RKO (cell line): ENCODE measurements at places on chromosomes 5 and 9.

GRCh38 chr5:111326551-111326950, 102.4 kb downstream of the CAMK4 start:
- no peak for DNase-seq

- DNase-seq: no peak
These were observed 93.6 kb upstream of the FER start for GRCh38 chr5:108654051-108654450.

DNA sequence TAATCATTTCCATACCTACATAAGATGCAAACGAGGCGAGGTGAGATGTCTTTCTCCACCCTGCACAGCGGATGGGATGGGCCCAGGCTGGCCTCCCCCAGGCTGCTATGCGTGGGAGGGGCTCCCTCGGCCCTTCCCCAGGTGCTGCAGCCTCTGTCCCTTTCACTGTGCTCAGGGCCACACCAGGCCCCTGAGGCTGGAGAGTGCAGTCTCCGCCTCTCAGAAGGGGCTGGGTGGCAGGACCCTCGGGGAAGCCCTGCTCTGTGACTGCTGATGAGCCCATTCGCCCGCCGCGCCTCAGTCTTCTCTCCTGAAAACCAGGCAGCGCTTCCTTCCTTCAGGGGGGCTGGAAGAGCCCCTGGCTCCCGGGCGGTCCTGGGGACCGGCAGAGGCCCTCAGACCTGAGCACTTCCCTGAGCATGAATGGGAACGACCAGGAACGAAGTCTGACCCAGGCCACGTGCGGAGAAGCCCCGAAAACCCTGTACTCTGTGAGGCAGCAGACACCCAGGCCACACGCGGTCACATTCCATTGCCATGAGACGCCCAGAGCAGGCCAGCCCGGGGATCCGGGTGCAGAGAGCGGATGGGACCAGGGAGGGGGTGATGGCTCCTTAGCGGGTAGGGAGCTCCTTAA, 21.9 kb upstream of the NOTCH1 start:
- DNase-seq: peak; percentile 91

- no peak for DNase-seq
These were observed 203.8 kb downstream of the AUH start for GRCh38 chr9:91157883-91158282.

DNA sequence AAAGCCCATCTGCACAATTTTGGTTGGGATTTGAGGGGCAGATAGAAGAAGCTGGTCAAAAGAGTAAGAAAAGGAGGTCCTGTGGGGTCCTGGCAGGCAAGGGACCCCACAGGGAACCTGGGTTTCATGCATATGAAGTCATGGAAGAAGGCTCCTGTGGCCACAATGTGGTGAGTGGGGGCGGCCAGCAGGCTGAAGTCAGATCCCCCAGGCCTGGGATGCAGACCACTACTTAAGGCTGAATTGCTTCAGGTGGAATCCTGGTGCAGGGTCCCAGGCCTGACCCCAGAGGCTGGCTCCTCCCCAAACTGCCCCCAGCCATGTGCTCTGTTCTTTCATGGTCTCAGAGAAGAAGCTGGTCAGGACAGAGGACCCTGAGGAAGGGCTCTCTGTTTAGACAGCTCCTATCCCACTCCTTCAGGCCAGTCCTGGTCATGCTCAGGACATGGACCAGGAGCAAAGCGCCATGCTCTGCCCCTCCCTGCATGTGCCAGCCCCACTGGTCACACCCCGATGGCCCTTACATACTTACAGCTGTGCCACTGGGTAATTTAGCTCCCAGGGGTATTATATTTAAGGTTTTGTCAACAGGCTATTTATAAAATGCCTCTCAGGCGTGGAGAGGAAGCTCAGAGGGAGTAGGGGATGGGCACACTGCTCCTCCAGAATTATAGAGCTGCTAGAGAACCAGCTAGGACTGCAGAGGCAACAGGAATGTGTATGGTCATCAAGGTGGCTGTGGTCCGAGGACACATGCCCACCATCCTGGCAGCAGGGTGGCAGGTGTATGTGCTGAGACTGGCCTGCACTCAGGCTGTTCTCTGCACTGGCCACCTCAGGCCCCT, 33.4 kb downstream of the C5orf15 start:
- no peak for DNase-seq

DNA sequence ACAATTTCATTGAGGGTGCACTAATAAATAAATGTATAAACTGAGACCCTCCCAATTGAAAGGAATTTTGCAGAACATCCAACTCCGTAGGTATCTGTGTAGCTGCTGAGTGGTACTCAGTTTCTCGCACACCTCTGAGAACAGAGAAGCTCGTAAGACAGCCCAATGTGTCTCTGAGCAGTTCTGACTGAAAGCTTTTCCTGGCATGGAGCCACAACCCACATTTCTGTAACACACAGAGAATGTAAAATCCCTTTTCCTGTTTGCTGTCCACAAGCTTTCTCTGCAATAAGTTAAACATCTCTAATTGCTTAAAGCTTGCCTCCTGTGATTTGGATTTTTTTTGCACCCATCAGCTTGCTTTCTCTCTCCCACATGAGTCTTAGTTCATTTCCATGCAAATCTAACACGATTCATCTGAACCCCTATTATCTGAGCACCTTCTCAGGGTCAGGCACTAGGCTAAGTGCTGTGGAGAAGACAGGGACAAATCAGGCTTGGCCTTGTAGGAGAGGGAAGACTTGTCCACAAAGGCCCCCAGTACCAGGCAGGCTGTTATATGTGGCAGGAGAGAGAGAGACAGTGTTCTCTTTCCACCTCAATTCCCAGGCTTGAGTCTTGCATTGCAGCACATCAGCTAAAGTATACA, 44.2 kb upstream of the COL15A1 start:
- no peak for DNase-seq

GRCh38 chr5:106121972-106122605, 1548.6 kb downstream of the EFNA5 start:
- no peak for DNase-seq

DNA sequence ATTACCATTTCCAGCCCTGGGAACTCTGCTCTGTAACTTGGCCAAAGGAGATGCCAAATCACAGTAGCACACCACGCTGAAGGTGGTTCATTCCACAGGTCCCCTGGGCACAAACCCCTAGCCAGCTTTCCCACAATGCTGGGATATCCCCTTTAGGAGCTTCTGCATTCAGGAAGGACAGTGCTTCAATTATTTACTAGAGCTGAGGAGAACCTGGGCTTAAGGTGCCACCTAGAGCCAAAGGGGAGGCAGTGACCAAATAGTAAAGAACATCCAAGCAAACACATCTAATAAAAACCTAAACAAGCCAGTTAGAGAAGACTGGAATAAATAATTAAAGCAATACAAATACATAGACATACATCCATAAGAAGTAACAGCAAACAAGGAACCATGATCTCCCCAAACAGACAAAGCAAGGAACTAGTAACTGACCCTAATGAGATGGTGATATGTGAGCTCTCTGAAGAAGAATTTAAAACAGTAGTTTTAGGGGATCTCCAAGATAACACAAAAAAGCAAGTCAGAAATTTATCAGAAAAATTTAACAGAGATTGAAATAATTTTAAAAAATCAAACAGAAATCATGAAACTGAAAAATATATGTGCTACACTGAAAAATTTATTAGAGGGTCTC, 14.6 kb downstream of the KIF4B start:
- DNase-seq: peak; percentile 66

GRCh38 chr9:133282464-133283238, 7.7 kb upstream of the ABO start:
- DNase-seq: no peak

GRCh38 chr9:89674667-89675057, 69.8 kb downstream of the GADD45G start:
- no peak for DNase-seq

DNA sequence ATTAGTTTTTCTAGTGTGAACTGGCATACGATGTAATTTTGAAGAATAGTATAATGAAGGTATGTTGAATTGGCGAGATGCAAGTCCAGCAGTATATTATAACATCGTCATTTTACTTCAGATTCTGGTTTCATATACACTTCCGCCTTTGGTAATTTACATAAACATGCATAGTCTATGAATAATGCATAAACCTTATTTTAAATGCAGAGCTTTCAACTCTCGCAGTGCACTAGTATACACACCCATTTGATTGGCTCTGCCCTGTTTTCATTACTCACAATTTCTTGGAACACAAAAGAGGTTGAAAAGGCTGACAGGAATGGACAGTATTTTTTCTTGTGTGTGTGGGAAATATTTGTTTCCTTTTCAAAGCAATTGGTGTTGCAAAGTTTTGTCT, 128.9 kb upstream of the CCNH start:
- no peak for DNase-seq

- peak; percentile 74 for DNase-seq
These were observed 8.6 kb downstream of the KLHL9 start for GRCh38 chr9:21326526-21327139.

- DNase-seq: no peak
These were observed 7.2 kb downstream of the C1QTNF2 start for GRCh38 chr5:160363211-160363610.

GRCh38 chr5:177446200-177447065, at the start of gene PRR7:
TSS of gene PRR7 (plus strand) at chr5:177446814. CDS start at chr5:177455068, 8,254 bp downstream.
- peak; percentile 80 for DNase-seq

- peak; percentile 11 for DNase-seq
These were observed 3.2 kb upstream of the TLE4 start for GRCh38 chr9:79568337-79569101.

- DNase-seq: no peak
These were observed 371.1 kb upstream of the GRAMD2B start for GRCh38 chr5:126052120-126052519.

GRCh38 chr5:172569861-172570558, 71.1 kb upstream of the NEURL1B start:
- no peak for DNase-seq

- no peak for DNase-seq
These were observed 91.3 kb upstream of the ZNF366 start for GRCh38 chr5:72598401-72599064.

GRCh38 chr9:133737774-133738639, at the start of gene SARDH:
TSS of gene SARDH (minus strand) at chr9:133738352. CDS start at chr9:133734173, 4,179 bp downstream.
- no peak for DNase-seq

DNA sequence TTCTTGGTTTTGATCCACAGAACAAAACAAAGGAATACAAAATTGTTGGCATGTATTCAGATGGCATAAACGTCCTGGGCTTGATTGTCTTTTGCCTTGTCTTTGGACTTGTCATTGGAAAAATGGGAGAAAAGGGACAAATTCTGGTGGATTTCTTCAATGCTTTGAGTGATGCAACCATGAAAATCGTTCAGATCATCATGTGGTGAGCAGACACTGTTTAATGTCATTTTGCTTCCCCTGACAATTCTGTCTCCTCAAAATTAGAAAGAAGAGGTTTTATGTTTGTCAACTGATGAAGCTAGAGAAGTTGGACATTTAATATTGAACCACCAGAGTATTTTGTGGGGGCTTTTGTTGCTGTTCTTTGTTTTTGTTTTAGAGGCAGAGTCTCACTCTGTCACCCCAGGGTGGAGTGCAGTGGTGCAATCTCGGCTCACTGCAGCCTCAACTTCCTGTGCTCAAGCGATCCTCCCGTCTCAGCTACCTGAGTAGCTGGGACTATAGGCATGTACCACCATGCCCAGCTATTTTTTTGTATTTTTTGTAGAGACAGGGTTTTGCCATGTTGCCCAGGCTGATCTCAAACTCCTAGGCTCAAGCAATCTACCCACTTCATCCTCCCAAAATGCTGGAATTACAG, 82.0 kb downstream of the SLC1A1 start:
- DNase-seq: no peak
